ENCODE measurements at places on chromosomes 6 and 20.

DNA sequence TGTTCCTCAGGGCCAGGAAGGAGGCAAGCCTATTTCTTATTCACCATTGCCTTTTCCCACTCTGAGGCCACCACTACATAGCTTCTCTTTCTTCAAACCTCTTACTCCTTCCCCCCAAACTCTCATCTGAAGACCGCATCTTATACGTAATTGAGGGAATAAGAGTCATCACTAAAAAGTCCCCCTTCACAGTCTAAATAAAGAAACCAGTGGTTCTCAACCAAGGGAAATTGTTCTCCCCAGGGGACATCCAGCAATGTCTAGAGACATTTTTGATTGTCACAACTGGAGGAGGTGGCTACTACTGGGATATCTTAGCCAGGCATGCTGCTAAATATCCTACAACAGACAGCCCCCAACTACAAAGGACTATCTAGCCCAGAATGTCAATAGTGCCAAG is 327.6 kb upstream of the CNR1 start:
- no peak for DNase-seq

GRCh38 chr6:32047855-32048766 is 9.9 kb downstream of the CYP21A2 start:
- no peak for DNase-seq

DNA sequence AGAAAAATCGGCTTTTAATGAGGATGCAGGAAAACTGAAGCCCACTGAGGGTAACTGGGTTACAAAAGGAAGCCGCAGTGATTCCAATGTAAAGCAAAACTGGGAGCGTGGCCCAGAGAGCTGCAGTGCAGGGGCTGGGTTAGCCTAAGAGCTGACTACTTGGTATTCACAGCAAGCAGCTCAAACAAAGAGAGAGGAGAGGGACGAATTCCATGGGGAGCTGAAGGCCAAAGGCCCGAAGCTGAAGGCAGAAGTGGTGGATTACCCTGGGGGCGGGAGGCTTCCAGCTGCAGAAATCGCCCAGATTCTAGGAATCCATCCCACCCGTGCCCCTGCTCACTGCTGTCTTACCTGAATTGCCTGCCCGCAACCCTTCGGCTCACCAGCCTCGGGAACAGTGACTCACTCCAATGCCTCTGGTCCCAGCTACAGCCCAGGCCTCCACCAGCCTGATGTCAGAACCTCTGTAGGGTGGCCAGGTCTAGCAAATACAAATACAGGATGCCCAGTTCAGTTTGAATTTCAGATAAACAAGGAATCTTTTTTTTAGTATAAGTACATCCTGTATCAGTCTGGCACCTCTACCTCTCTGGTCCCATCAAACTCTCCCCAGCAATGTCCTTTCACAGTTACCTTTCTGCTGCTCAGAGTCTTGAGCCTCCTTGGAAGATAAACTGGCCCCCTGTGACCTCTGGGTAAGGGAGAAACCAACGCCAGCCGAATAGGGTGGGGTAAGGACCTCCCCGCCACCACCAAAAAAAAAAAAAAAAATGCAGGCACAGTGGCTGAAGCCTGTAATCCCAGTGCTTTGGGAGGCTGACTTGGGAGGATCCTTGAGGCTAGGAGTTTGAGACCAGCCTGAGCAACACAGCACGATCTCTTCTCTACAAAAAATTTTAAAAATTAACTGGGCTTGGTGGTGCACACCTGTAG is 14.6 kb upstream of the ZMYND8 start:
- no peak for DNase-seq

DNA sequence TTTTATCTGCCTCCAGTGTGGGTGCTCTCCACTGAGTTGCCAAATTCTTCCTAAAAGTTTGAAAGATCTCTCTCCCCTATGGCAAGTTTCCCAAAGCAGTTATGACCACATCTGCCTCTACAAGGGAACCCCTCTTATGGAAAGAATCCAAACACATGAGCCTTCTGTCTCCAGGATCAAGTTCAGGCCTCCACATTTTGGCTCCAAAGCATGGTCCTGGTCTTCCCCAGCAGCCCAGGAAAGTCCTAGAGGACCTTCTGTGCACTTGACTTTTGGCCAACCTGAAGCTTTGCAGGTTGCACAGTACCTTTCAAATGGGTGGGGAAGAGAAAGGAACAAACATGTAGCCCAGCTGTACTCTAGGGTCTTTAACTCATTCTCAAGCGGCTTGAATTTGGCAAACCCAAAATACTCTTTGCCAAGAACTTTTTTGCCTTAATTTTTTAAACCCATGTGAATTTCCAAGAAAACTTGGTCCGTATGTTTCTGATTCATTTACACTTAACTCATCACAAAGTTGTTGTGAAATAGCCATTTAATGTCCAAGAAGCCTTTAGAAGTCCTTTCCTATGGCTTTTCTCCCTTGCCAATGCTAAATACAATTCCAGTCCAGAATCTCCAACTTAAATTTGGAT is 240.1 kb upstream of the TBX18 start:
- no peak for DNase-seq

GRCh38 chr6:31659649-31660380 is 763 bp downstream of the C6orf47 start:
- DNase-seq = peak; percentile 16

DNA sequence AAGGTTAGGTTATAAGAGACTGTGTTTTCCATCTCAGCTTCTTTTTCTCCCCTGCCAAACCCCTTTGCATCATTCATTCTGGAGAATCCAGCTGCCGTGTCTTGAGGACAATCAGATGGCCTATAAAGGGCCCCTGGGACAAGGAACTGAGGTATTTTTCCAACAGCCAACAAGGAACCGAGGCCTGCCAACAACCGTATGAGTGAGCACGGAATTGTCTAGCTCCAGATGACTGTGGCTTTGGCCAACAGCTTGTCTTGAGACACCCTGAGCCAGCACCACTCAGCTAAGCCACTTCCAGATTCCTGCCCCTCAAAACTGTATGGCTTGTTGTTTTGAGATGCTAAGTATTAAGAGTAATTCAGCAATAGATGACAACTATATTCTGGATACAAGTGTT is 433.7 kb upstream of the HSF2 start:
- DNase-seq = no peak

DNA sequence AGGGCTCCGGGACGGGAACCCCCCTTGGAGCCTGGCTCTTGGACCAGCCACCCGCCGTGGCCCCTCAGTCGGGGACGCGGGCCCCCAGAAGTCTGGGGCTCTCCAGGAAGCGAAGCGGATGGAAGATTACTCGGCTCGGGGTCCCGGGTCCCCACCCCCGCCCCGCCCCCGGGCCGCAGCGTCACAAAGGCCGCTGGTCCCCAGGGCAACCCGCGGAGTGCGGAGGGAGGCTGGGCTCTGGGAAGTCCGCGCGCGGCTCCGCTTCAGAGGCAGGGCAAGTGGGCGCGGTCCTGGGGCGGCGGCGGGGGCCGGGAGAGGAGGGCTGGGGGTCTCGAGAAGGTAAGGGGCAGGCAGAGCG is at the start of gene FNDC11:
TSS of gene FNDC11 (plus strand) at position 227 of the 358 bp plus-strand sequence. CDS start 1,505 bp downstream, outside the sequence.
- no peak for DNase-seq

DNA sequence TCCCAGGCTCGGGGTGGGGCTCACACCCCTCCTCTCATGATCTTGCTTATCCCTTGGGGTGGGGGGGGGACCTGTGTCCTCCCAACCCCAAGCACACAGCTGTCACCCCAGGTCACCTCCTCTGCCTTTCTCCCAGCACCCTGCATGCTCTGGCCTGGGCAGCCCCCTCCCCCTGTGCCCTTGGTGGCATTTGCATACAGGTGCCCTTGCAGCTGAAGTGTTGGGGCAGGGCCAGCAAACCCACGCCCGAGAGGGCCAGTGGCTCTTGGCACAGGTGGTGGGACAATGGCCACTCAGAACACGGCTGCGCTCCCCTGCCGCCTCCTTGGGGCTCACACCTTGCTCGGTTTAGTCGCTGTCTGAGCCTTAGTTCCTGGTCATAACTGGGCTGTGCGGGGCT is 11.3 kb upstream of the MYT1 start:
- no peak for DNase-seq

- no peak for DNase-seq
Observed at GRCh38 chr20:45433316-45433715, 17.4 kb downstream of the PIGT start.

DNA sequence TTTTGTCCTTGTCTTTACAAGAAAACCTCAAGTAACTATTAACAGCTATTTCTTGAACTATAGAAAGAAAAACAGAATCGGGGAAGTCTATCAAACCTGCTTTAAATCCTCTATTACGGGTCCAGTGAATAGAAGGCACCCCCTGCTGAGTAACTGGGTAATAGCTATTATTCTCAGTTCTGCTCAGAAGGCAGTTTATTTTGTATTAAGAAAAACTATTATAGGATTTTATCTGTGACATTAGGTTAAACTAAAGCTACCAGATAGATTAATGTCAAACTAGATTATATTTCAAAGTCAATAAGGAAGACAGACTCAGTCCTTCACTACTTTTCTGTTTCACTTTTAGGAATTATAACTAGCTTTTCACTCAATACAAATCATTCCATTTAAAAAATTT is 93.7 kb downstream of the DST start:
- DNase-seq = no peak

DNA sequence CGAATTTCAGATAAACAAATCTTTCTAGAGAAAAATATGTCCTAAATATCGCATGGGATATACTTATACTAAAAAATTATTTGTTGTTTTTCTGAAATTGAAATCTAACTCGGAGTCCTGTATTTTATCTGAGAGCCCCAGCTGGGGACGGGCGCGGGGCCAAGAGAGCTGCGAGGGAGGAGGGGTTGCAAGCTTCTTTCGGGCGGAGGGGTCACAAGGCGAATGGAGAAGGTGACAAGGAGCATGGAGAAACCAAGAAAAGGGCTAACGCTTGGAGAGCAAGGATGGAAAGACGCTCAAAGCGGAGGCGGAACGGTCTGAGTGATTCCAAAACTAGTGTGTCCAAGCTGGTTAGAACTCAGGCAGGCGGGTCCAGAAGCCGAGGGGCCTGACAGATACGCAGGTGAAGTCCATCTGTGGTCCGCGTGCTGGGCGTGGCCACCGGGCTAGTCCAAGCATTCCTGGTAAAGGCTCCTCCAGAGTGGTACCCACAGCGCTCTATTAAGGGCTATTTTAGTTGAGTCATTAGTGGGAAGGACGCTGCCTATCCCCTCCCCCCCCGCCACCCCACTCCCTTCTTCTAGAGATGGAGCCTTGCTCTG is 41.5 kb upstream of the ZNFX1 start:
- DNase-seq = no peak

DNA sequence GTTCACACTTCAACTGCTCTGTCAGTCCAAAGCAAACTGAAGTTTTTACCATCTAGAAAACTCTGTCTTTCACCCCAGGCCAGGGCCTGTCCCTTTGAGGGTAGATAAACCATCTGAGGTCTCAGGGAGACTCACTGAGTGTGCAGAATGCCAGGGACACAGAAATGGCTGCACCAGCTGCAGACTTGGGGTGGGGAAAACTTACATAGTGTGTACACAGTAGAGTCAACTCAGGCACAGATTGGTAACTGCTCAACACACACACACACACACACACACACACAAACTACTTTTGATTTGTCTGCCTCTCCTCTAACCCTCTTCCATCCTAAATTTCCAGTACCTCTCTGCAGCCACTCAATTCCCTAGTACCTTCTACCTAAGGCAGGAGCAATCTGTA is 374.9 kb upstream of the JAG1 start:
- DNase-seq = no peak

- no peak for DNase-seq
Observed at GRCh38 chr6:101666256-101666655, 272.7 kb downstream of the GRIK2 start.

DNA sequence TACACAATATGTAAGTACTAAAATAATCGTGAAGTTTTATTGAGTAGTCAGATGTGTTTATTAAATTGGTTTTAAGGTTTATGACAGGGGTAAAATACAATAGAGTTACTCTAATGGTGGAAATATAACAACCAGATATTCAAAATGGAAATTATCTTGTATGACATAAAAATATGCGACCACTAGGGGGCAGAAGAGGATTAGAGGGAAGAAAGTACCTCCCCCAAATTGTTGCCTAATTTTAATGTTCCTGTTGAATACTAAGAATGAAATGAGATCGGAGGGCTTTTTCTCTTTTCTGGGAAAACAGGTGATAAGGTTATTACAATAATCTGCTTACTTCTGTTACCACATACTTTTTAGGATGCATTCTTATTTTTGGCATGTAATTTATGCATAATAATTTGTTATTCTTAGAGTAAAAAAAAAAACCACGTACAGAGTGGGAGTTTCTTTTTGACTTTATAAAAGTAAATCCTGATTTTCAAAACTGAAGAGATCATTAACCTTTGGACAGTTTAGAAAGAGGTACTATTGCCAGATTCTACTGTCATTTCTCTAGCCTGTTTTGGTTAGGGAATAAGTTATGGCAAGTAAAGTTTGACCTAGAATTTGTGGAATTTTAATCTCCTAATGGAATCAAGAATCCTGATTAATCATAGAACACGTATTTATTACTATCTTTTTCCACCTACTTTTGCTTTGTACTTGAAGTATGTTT is 159.2 kb downstream of the CD109 start:
- DNase-seq = peak; percentile 13

DNA sequence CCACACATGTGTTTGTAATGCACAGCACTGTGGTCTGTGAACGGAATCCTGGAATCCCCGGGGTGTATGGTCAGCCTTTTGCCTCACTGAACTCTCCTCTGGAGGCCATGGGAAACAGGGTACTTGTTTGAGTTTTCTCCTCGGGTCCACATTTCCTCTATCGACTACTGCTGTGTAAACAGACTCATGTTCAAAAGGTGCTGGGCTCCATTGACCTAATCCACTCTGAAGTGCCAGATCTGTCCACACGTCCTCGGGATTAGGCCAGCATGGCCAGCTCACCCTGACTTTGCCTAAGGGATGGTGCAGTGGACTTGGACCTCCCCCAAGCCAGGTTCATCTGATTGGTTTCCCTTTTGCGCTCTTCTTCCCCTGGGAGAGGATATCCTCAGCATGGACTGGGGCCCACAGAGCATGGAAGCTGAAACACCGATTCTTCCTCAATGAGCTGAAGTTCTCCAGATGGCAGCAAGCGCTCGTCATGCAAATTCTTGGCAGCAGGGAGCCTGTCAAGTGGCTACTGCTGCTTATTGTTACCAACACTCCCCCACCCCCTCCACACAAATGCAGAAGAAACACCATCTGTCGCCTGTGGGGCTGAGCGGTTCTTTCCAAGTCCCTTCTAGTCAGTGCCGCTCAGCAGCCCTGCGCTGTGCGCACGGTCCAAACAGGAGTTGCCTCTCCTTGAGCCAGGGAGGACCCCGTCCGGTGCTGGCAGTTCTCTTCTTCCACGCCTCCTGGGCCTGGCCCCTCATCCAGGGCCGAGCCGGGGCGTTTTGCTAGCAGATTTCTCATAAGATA is 292.6 kb upstream of the MARCKS start:
- DNase-seq = no peak

DNA sequence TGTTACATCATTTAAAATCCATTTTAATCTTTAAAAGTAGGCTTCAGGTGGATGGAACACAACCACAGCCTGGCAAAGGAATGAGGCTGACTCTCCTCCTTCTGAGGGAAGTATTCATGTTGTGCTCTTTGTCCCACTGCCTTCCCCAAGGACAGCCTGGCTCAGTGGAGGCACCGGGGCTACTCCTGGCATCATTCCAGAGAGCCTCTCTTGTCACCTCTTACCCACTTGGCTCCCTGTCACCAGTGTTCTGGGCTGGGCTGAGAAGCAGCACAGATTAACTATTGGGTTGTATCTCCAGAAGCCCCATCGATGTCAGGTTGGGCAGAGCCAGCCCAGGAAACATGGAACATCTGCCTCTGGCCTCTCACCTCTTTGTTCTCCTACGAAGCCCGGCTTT is 10.7 kb upstream of the TP53INP2 start:
- no peak for DNase-seq

- DNase-seq = no peak
Observed at GRCh38 chr20:56572172-56572571, 39.1 kb downstream of the FAM209B start.

- no peak for DNase-seq
Observed at GRCh38 chr6:152700427-152700826, 2.7 kb downstream of the MYCT1 start.

GRCh38 chr6:39266375-39266774 is 37.1 kb upstream of the KCNK5 start:
- no peak for DNase-seq
